ENCODE measurements at places on chromosomes 1 and 21.
A peak's percentile ranks its signal among the peaks of the same experiment; 100 is the strongest.

GRCh38 chr1:238960071-238960470, 426.3 kb upstream of the CHRM3 start:
- peak; percentile 85 for DNase-seq

- DNase-seq: peak; percentile 72
These were observed 25.7 kb downstream of the RAB7B start for GRCh38 chr1:205977402-205978014.

DNA sequence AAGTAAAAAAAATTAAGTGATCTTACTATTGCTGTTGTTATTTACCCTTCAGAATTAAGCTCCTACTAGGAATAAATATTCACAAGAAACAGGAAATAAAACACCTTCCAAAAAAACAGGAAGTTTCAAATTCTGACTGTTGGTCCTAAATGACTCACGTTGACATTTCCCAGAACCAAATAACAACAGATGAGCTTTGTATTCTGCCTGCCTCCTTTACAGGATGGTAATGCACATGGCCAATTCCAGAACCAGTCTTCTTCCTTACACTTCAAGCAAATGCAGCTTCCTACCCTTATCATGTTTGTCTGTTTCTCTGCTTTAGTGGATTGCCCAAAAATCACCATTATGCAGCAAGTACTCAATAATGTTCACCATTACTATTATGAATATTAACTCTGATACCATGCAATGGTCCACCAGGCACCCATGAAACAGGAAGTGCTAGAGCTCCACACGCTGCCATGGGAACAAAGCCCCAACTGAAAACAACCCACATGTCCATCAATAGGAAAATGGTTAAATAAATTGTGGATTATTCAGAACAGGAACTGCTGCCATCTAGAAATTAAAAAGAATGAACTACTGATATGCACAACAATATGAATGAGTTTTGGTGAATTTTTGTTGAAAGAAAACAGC, 8.9 kb downstream of the CASP9 start:
- no peak for DNase-seq

GRCh38 chr1:64235181-64235580, 31.8 kb downstream of the UBE2U start:
- DNase-seq: peak; percentile 50

- DNase-seq: peak; percentile 42
These were observed 29.3 kb upstream of the USP1 start for GRCh38 chr1:62407398-62408009.

GRCh38 chr1:11617314-11617713, 36.9 kb downstream of the FBXO2 start:
- DNase-seq: no peak

DNA sequence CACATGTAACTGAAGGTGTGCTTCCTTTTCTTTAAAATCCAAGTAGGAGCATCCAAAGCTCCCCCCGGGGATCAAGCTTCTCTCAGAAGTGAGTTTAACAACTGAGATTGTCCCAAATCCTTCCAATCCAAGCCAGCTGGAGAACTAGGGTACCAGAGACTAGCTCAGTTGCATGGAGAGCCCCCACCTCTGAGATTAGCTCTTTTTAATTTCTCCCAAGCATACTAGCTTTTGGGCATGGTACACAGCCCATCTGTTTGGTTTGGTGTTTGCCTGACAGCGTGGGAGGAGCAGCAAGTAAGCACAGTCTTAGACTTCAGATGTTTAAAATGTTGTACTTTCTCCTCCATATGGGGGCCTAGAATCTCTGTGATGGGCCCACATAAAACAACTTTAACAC, 142.8 kb downstream of the ASTN1 start:
- no peak for DNase-seq

GRCh38 chr1:226946841-226947240, 6.7 kb downstream of the COQ8A start:
- no peak for DNase-seq

DNA sequence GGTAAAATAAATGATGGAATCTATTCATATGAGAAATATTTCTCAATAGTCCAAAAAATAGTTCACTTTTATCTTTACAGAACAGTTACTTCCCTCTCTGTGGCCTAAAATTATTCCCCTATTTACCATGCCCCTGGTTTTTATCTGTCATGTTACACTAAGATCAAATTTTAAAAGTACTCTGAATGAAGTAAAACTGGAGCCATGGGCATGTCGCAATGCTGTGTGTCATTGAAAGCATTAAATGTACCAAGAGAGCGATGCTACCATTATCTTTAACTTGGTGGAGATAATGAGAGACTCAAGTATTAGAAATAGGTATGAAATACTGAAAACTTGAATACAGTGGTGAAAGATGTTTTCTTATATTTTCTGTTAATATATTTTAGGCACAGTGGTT, 146.2 kb downstream of the KCNT2 start:
- DNase-seq: peak; percentile 57

GRCh38 chr21:21952566-21952965, 954.4 kb downstream of the NCAM2 start:
- no peak for DNase-seq

GRCh38 chr1:165189913-165190312, 166.6 kb downstream of the LMX1A start:
- no peak for DNase-seq

DNA sequence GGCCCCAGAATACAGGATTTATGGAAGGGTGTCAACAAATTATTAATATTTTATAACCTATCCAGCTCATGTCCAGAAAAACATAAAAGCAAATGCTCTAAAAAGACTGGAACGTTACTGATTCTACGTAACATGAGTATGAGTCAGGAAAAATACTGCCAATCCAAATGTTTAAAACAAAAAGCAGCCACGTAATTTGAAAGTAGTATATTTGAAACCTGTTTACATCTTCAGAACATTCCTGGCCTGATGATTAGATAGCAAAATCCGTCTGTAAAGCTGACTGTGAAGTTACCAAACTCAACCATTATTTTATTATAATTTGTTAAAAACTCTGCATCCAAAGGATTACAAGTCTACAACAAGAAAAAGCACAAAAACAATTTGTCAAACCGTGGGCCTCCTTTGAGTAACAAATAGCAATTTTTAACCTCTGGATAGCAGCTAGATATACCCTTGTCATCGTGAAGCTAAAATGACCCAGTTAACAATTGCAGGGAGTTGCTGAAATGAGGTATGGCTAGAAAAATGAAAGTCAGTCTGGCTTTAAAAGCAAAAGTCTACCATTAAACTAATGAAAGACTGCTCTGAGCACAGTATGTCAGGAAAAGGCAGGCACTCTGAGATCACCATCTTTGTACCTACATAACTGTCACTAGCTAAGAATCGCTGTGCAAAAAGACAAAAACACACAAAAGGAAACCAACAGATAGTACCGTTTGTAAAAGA, 1.2 kb downstream of the UBR4 start:
- DNase-seq: peak; percentile 89

DNA sequence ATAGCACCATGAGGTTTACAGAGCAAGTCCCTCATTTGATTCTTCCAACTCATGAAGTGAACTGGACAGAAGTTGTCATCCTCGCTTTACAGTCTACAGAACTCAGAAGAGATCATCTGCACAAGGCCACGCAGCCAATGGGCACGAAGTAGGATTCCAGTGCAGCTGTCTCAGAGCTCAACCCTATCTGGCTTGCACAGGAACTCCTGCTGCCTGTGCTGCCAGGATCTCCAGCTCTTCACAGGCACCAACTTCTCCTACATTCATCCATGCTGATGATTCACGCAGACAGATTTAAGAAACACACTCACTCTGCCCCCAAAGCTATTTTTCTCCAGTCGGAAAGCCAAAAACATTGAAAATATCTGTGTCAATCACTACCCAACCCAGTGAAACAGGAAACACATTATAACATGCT, 157.0 kb downstream of the RERE start:
- peak; percentile 93 for DNase-seq

DNA sequence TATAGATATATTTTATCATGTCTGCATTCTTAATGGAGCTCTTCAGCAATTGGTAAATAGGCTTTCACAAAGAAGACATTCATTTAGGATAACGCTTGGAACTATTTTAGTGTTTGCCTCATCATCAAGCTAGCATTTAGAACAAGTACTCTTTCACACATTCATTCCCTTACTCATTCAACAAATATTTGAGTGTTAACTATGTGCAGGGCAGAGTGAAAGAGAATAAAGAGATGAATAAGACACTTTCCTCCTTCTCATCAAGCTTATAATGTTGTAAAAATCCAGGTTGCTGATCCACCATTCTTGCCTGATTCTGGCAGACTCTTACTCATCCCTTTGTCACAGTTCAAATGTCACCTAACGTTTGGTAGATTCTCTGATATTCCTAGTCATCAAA, 386.3 kb upstream of the BEND5 start:
- peak; percentile 15 for DNase-seq

DNA sequence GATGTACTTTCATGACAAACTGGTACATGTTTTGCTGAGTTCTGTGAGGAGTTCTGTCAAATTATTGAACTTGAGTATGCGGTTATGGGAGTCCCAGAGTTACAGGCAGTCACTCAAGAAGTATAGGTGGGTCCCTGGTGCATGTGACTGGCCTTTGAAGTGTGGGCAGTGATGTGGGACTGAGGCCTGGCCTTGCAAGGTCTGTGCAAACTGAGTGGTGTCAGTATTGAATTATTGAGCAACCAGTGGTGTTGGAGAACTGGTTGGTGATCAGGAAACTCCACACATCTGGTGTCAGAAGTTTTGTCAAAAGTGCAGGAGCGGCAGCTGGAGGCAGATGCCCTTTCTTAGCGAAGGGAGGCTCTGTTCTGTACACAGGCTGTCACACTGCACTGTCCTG, 5.2 kb downstream of the ZNF678 start:
- DNase-seq: no peak

GRCh38 chr21:43300496-43301408, 126.2 kb downstream of the SIK1 start:
- no peak for DNase-seq

DNA sequence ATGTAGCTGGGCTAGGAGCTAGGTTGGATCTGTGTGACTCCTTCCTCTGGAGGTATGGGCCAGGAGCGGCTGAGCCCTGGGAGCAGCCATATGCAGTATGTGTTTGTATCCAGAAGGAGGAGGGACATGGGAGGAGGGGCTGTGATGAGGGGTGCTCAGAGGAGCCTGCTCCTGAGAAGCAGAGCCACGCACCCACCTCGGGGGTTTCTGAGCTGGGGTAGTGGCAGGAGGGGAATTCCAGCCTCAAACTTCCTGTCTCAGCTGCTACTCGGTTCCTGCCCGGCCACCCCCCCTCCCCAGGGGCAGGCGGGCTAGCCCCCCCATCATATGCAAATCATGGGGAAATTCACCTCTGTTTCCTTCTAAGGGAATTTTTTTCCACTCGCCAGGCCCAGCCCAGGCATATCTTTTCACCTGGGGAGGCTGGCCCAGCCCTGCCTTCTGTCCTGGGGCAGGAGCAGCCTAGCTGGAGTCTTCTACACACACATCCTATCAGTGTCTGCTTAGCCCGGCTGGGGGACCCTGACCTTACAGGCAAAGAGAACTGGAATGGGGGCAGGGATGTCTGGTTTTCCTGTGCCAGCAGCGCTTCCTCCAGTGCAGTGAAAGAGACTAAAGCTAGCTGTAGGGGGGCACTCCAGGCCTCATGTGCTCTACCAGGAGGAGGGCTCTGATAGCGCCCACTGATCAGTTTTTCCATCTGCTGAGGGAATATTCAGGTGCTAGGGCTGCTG, 3.0 kb downstream of the ZC3H12A start:
- peak; percentile 77 for DNase-seq

DNA sequence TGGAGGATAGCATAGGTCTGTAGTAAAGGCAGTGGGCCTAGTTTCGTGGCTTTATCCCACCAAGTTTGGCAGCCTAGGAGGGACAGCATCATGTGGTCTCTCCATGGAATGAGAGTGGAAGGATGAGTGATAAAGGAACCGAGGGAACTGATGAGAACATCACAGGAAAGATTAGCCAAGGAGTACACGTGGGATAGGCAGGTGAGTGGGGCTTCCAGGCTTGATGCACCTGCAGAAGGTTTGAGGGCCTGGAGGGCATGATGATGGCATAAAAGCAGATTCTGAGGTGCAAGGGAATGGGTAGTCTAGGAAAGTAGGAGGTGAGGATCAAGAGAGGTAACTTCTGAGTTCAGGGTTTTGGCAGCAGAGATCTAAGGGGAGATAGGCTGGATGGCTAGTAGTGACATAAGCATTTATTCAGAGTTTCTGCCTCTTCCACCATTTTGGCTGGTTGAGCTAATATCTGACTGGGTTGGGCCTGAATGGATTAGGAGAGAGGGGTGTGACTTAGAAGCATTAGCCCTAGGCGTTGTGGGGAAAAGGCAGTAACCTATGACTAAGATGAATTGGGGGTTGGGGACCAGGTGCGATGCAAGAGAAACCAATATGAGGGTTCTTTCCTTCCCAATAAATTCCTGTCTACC, 9.1 kb downstream of the PTGFRN start:
- DNase-seq: no peak

DNA sequence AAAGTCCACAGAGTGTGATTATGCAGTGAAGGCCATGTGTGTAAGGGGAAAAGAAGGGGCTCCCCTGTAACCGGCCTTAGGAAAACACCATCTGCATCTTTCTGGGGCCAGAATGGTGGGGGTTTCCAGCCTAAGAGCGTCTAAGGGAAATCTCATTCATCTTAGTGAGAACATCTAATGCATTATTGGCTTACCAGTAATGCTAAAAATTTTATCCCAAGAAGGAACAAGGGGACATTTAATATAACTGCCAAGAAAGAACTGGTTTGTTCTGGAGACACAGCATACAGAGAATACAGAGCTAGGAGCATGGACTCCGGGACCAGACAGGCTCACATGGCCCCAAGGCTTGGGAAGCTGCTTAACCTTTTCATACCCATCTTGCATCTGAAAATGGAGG, 58.3 kb upstream of the DSCAM start:
- DNase-seq: no peak

DNA sequence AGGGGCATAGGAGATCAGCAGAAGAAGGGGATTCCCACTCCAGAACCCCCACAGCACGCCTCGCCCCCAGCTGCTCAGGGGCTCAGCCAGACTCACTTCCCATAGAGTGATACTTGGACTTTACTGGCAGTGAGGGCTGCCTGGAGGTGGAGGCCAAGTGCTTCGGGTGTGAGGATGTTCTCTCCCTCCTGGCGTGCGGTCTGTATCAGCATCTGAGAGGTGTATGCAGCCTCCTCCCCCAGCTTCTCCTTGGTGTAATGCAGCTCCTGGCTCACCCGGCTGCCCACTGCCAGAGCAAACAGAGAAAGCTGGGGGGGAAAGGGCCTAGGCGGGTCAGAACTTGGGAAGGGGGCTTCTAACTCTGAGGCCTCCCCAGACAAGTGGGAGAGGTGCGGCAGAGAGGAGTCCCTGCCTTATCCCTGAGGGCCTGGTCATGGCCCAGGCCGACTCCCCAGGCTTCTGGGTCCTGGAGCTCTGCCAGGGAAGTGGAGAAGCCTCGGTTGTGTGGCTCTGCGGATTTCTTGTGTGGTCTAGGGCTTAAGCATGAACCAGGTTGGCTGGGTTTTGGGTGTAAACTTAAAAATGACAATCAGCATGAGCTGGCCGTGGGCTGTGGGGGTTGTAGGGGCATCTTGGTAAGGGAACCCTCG, 10.9 kb downstream of the PTCH2 start:
- DNase-seq: peak; percentile 29

GRCh38 chr1:30194741-30195423, 528.5 kb downstream of the MATN1 start:
- DNase-seq: no peak

- no peak for DNase-seq
These were observed 54.5 kb upstream of the PTGFRN start for GRCh38 chr1:116855191-116855619.

GRCh38 chr1:30461640-30462039, 261.7 kb downstream of the MATN1 start:
- no peak for DNase-seq
